Colonic mucosa (tissue), 4 donors: ENCODE measurements at places on chromosomes 13 and 19. TPM values are rescaled to one million over a fixed set of nuclear protein-coding genes. Genes with fewer than 3 reads are reported as not detected.

- H3K4me3 ChIP-seq: no peak overlapping the region
- H3K27ac ChIP-seq: no peak overlapping the region
- DNase-seq: no peak
- H3K36me3 ChIP-seq: no peaks in the 10 kb centered on the region
Observed at GRCh38 chr13:64305246-64305645, 2889.6 kb upstream of the PCDH20 start.

DNA sequence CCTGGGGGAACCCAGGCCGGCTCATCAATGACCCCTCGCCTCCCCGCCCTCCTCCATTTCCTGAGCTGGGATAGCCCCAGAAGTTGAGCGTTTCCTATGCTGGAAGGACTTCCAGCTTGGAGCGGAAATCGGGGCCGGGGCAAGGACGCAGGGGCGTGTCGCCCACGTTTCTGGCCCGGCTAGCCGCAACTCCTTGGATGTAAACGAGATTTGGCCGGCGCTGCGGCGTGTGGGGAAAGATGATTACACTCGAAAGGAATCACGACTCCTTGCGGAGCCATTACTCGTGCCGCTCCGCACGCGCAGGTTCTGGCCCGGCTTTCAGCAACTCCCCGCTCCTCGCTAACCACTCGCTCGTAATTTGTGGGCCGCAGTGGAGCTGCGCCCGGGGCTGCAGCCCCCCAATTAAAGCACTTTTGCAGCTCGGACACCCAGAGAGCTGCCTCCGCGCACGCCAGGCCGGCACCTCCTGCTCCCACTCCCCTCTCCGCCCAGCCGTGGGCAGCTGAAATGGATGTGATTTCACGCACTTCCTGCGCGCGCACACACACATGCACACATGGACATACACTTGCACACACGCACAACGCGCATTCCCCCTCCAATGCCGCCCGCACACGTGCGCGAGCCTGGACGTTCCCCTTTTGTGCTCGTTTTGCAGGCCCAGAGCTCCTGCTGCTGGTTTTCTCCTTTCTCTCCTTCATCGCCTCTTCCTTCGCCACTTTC, 15.7 kb downstream of the ZIC5 start:
- H3K36me3 ChIP-seq: no peaks in the 10 kb centered on the region
- no peak overlapping the region for H3K4me3 ChIP-seq
- no peak for DNase-seq
- H3K27ac ChIP-seq: no peak overlapping the region

DNA sequence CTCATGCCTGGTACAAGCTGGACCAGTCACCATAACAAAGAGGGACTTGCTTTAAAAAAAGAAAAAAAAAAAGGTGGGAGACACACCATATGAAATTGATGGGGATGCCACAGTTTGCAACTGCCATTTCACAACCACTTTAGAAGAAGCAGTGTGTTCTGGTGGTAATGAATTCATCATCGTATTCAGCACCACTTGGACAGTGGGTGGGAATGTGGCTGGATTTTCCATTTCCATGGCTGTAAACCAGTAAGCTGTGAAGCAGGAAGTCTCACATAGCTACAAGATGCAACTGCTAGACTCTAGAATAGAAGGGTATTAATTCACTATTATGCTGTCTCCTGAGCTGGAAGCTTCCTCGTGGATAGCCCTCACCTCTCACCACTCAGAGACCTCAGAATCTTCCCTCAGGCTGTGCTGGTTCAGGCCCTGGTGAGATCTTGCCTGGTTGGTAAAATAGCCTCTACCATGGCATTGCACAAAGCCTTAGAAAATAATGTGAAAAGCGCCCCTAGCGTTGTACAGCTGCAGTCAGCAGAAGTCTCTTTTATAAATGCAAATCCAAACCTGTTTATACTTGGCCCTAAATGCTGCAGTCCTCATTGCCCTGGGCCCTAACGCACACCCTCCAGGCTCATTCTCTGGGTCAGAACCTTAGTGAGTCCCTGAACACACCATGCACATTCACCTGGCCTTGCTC, 150.7 kb downstream of the KCTD15 start:
- DNase-seq: no peak
- H3K36me3 ChIP-seq: no peaks in the 10 kb centered on the region
- no peak overlapping the region for H3K27ac ChIP-seq
- H3K27me3 ChIP-seq: no peaks in the 10 kb centered on the region
- no peaks in the 10 kb centered on the region for H3K4me1 ChIP-seq
- H3K4me3 ChIP-seq: no peak overlapping the region

The ATCAY gene
- 1.0 TPM for total RNA-seq
